Stimulated activated CD8-positive, alpha-beta memory T cell treated with anti-CD3 and anti-CD28 coated beads, Interleukin-4, amount 100 ng/mL, for 4 hours (primary cell): ENCODE measurements at places on chromosomes 1 and 21.

- DNase-seq: no peak
These were observed 410.0 kb downstream of the TGFB2 start for GRCh38 chr1:218755128-218755527.

- no peak for DNase-seq
These were observed 36.6 kb downstream of the RIMKLA start for GRCh38 chr1:42417166-42417565.

DNA sequence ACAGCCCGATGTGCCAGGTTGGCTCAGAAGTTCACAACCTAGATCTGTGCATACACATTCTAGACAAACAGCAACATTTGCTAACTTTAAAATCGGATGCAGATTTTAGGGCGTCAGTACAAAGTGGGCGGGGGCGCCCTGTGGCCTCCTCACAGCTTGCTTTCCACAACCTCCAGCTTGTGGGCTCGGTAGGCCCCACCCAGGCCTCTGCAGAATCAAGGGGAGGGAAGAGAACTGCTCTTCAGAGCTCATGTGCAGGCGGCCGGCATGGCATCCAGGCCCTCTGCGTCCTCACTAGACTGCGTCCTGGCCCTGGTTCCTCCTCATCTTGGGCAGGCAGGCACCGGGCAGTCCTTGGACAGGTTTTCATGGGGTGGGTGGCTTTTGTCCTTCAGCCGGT, 59.3 kb downstream of the AJAP1 start:
- DNase-seq: no peak

- no peak for DNase-seq
These were observed 61.6 kb upstream of the LAPTM5 start for GRCh38 chr1:30819244-30819571.

GRCh38 chr1:29332204-29332603, 95.9 kb downstream of the PTPRU start:
- DNase-seq: no peak

- no peak for DNase-seq
These were observed 39.2 kb downstream of the CDK18 start for GRCh38 chr1:205543351-205544301.

- no peak for DNase-seq
These were observed 682.4 kb upstream of the TPTE start for GRCh38 chr21:9838738-9839642.

DNA sequence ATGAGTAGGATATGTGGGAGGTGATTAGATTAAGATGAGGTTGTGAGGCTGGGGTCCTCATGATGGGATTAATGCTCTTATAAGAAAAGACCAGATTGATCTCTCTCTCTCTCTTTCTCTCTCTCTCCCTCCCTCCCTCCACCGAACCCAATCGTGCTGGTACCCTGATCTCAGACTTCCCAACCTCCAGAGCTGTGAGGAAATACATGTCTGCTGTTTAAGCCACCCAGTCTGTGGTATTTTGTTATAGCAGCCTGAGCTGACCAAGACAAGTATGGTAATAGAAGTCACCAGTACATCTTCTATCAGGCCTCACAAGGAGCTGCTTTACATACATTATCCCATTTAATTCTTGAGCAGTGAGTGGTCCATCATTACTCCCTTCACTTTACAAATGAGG, 149.8 kb downstream of the RUNX1 start:
- no peak for DNase-seq

DNA sequence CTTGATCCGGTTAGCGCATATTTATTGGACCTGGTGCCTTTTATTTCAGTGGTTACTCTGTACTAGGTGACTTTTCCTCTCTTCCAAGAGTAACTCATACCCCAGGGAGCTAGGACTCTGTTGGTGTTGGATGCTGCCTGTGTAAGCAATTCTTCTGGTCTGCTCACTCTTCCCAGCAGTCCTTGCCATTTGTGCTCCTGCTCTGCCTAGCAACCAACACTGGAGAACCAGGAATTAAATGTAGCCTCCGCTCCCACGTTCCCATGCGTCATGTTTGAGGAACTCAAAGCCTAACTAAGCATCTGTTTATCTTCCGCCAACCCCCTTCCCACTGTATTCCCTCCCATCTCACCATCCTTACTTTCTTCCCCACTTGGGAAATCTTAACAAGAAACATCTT, 65.7 kb upstream of the RAVER2 start:
- no peak for DNase-seq

DNA sequence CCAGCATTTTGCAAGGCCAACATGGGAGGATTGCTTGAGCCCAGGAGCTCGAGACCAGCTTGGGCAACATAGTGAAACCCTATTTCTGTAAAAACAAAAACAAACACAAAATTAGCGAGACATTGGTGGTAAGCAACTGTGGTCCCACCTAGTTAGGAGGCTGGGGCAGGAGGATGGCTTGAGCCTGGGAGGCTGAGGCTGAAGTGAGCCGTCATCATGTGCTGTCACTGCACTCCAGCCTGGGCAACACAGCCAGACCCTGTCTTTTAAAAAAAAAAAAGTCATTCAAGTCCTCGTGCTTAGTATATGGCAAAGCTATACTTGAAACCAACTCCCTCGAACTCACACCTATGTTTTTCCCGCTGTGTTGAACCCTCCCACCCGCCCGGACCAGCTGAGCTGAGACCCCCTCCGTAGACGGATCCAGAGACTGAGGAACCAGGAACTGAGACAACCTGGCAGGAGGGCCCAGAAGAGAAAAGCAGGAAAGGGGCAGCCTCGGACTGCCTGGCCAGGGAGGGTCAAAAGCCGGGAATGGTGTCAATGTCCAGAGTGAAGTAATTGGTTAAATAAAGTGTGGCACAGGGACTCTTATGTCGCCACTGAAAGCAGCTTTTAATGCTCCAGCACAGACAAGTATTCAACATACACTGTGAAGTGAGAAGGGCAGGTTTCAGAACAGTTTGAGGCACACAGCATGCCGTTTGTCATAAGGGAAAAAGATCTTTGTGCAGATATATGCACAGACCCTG, 32.8 kb upstream of the CASZ1 start:
- DNase-seq: no peak

DNA sequence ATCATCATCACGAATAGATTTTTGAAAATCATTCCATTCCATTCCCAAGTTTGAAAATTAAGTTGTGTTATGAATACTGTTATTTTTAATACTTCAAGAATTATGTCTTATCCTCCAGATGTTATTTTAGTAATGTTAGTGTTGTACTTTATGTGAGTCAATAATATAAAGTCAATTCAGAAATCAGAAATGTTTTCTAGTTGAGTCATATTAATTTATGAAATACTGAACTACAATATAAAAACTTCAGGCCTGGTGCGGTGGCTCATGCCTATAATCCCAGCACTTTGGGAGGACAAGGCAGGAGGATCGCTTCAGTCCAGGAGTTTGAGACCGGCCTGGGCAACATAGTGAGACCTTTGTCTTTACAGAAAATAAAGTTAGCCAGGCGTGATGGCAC, 38.4 kb upstream of the GPR25 start:
- no peak for DNase-seq

DNA sequence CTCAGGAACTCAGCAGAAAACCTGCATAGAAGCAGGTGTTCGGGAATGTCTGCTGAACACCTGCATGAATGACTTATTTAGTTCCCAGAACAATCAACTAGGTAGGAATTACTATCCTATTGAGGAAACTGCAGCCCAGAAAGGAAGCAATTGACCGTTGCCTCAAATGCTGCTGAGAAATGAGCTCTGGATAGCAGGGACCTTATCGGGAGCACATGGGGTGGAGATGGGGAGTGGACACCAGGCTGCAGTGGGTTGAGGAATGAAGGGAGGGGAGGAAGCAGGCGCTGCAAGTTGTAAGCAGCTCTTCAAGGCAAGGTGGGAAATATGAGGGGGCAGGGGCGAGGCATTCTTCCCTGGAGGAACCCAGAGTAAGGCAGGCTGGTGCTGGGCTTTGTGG, 10.8 kb upstream of the CDCP2 start:
- DNase-seq: no peak

GRCh38 chr1:220487297-220487820, 40.6 kb upstream of the MARK1 start:
- DNase-seq: no peak

DNA sequence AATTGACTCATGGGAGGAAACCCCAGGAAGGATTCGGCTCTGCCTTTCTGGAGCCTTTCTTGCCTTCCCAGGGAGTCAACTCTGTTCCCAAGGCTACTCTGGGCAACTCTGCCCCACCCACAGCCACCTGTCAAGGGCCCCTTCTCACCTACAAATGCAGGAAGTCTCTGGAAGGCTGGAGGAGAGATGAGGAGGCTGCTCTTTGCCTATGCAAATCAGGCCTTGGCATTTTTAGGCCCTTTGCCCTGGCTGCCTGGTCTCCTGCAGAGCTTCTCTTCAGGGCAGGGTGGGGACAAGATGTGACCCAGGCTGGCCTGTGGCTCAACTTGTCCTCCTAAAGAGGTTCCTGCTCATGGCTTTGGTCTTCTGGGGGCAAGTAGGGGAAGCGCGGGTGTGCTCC, 5.4 kb downstream of the SLC6A9 start:
- no peak for DNase-seq

DNA sequence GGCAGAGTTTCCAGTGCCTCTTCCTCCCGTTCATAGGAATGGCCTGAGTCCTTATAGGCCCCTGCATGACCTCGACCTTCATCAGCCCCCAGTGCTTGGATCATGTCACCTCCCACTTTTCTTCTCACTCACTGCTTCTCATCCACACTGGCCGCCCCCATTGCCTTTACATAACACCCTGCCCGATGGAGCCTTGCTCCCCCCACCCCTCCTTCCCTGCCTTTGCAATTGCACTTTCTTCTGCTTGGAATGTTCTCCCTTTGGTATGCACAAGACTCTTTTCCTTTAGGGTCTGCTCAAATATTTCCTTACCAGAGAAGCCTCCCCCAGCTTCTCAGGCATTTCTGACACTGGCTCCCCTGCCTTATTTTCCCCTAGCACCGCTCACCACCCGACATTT, 125.2 kb upstream of the KCNJ6 start:
- no peak for DNase-seq

DNA sequence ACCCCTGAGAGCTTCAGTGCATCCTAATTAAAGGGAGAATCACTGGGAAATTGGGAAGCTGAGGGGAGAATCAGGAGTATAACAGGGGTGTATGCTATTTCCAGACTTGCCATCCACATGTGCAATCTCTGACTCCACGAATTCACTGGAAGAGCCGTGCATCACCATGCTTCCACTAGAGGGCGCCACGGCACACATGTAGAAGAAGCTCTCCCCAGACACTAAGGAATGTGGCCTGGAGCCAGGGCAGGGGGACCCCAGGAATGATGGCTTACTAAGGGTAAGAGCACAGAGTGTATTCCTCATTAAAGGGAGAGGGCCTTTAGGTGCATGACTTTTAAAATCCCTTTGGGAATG, 81.5 kb downstream of the ABCA4 start:
- DNase-seq: peak; percentile 13

DNA sequence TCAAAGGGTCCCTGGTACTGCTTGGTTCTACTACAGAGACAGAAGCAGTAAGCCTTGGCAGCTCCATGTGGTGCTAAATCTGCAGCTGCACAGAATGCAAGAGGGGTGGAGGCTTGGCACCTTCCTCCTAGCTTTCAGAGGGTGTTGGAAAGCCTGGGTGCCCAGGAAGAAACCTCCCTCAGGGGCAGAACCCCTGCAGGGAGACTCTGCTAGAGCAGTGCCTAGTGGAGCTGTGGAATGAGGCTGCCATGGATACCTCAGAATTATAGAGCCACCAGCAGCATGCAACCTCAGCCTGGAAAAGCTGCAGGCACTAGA, 76.2 kb upstream of the TLR5 start:
- no peak for DNase-seq

DNA sequence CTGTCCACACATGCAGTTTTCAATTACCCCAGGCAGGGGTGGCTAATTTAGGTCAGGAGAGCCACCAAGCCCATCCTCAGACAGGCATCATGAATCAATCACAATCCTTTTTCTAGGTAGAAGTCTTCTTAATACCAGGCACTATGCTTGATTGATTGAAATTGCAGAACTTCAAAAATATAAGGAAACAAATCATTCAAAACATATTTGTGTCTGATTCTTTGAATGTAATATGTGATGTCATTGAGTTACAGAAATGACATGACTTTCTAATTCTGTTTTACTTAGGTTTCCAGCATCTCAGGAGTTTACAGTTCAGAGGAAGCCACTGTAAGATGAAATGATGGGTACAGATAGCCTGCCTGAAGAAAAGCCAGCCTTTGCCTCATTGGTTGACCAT, 26.7 kb downstream of the RXRG start:
- DNase-seq: no peak

DNA sequence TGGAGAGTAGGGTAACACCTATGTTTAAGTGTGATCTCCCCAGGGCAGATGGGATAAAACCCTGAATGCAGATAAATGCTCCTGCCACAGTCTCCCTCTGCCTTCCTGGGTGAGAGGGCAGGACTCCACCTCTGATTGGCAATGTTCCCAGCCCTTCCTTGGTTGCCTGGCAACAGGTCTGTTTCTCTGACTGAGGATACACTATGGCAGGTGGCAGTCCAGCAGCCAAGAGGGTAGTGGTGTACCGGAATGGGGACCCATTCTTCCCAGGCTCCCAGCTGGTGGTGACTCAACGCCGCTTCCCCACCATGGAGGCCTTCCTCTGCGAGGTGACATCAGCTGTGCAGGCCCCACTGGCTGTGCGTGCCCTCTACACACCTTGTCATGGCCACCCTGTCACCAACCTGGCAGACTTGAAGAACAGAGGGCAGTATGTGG, at the start of gene DCDC2B:
DCDC2B (plus strand) TSS at position 199 of the 438 bp plus-strand sequence; CDS start at position 204, 5 bp downstream.
- no peak for DNase-seq

- DNase-seq: no peak
These were observed 98.2 kb downstream of the RGL1 start for GRCh38 chr1:183903101-183903500.

DNA sequence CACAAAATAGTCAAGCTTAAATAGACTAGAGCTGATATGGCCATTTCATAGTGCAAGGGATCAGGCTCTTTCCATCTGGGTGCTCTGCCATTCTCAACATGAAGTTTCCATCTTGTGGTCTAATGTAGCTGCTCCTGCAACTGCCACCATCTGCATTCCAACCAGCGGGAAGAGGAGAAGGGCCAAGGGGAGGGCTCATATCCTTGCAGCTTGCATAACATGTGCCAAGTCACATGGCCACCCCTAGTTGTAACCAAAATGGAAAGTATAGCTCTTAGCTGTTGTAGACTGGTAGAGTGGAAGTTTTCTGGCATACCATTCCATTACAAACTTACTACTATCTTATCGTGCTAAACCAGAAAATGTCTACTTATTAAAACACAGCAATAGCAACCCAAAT, 38.9 kb upstream of the IVNS1ABP start:
- DNase-seq: no peak

GRCh38 chr1:17611991-17612390, 72.5 kb downstream of the ARHGEF10L start:
- no peak for DNase-seq

- DNase-seq: no peak
These were observed 17.9 kb upstream of the PTCH2 start for GRCh38 chr1:44860891-44861425.

DNA sequence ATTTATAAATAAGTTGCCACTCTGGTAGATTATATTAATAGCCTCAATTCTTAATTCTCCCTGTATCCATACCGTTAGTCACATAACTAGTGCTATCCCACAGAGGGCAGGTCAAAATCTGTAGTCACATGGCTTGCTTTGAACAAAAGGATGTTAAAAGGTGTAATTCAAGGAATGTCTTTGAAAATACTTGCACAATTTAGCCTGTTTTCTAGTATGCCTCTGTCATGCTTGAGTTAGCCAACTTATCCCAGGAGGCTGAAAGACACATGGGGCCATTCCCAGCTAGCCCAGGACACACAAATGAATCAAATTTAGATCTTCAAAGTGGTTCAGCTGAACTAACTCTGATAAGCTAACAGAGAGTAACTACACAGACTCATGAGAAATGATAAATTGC, 758.5 kb upstream of the NEGR1 start:
- DNase-seq: no peak

- DNase-seq: no peak
These were observed 673.0 kb downstream of the USP25 start for GRCh38 chr21:16402752-16403151.

- DNase-seq: no peak
These were observed 286.1 kb downstream of the LRRIQ3 start for GRCh38 chr1:73911849-73912248.
